ENCODE measurements at places on chromosomes 16 and 17.

DNA sequence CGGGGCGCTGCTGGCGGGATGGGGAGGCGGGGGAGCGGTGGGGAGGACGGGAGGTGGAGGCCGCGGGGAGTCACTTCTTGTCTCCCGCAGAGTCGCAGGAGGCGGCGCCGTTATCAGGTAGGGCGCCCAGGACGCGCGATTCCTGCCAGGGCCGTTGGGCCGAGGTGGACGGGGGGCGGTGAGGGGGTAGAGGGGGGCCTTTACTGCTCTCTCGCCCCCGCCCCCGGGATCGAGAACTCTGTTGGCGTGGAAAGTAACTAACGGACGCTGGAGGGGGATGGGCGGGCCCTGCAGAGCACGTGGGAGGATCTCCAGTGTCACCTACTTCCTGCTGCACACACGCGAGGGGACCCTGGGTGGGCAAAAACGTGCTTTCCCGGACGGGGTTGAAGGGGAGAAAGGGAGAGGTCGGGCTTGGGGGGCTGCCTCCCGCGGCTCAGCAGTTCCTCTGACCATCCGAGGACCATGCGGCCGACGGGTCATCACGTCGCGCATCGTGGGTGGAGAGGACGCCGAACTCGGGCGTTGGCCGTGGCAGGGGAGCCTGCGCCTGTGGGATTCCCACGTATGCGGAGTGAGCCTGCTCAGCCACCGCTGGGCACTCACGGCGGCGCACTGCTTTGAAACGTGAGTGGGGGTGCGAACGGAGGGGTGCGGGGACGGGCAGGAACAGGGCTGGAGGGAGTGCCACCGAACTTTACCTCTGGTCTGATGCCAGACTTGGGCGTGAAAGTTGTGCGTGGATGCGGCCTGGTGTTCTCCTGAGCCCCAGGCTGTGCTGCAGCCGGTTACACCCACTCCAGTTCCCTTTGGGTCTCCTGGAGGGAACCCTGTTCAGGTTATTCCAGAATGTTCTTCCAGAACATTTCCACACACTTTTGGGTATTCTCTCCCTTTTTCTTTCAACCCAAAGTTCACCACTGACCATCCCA, 569 bp downstream of the PRSS21 start:
- DNase-seq: no peak

- no peak for DNase-seq
Measured at GRCh38 chr17:78276098-78276887, 44.9 kb downstream of the TMEM235 start.

DNA sequence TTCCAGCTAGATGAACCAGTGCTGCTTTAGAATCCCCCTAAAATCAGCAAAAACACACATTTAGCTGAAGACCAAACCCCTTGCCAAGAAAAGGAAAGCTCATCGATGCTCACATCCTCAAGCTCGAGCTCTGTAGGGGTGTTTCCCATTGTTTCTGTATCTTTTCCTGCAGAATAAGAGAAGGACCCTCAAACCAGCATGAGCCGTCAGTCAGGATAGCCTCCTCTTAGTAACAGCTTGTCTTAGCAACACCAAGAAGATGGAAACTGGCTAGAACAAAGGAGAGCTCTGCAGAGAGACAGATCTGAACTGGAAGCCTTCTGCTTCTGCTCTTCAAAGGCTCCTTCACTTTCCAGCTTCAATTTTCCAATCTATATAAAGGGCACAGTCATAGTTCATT, 32.0 kb downstream of the VAT1L start:
- DNase-seq: no peak

- no peak for DNase-seq
Measured at GRCh38 chr16:70572050-70572925, 48.7 kb downstream of the SF3B3 start.

- DNase-seq: peak; percentile 77
Measured at GRCh38 chr16:11640987-11641817, 27.1 kb upstream of the SNN start.

DNA sequence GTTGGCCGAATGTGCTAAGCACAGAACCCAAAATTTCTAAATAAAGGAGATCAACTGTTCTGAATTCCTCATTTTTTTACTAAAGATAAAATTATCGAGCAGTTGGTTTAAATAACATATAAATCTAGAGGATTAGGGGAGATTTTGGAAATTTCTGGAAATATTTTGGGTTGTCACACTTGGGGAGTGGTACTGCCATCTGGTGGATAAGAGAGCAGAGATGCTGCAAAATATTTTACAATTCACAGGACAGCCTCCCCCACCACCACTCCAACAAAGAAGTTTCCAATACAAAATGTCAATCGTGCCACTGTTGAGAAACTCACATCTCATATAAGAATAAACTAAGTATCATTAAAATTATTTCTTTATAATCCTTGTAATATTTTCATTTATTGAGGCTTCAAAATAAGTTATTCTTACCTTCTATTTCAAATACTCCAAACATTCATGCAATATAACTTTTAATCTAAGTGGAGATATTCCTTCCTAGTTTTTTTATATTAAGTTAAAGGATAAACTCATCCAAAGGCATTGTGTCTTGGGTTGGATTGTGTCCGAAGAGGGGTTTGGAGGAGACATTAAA, 17.0 kb upstream of the ABCA8 start:
- peak; percentile 61 for DNase-seq

GRCh38 chr16:3147757-3148104, 12.9 kb downstream of the ZNF213 start:
- no peak for DNase-seq

- no peak for DNase-seq
Measured at GRCh38 chr17:10648381-10648780, 8.7 kb downstream of the MYH3 start.

DNA sequence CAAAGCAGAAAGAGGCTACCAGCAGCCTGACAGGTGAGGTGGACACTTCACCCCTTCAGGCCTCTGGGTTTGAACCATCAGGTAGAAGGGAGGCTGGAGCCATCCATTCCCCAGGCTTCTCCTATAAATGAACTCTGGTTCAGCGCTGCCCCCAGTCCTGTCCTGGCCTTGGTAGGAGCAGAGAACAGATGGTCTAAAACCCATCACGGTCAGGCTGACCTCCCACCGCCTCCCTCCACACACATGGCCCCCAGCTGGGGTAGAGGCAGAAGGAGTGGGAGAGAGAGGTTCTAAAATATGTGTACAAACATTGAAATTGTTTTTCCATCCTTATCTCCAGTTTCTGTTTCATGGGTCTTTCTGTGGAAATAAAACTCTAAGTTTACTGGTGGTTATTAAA, 59.7 kb upstream of the DNAJA2 start:
- no peak for DNase-seq

GRCh38 chr17:12415031-12415430, 250.7 kb upstream of the MYOCD start:
- no peak for DNase-seq

- no peak for DNase-seq
Measured at GRCh38 chr16:57614536-57614935, 13.9 kb upstream of the ADGRG1 start.

- DNase-seq: no peak
Measured at GRCh38 chr16:12061336-12062055, 85.0 kb downstream of the SNX29 start.

GRCh38 chr17:21119919-21120249, 6.9 kb upstream of the DHRS7B start:
- DNase-seq: no peak

DNA sequence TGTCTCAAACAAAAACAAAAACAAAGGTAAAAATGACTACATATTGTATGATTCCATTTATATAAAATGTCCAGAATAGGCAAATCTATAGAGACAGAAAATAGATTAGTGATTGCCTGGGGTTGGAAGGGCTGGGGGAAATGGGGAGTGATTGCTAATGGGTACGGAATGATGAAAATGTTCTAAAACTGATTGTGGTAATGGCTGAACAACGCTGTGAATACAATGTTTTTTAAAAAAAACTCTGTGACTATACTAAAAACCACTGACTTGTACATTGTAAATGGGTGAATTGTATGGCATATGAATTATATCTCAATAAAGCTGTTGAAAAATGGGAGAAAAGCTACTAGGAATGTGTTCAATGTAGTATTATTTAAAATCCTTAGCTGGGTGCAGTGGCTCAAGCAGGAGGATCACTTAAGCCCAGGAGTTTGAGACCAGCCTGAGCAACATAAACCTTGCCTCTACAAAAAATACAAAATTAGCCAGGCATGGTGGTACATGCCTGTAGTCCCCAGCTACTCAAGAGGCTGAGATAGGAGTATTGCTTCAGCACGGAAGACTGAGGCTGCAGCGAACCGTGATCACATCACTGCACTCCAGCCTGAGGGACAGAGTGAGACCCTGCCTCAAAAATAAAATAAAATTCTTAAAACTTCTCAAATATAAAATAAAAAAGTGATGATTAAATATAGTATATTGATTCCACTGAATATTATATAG, 47.9 kb downstream of the TOM1L2 start:
- DNase-seq: no peak

DNA sequence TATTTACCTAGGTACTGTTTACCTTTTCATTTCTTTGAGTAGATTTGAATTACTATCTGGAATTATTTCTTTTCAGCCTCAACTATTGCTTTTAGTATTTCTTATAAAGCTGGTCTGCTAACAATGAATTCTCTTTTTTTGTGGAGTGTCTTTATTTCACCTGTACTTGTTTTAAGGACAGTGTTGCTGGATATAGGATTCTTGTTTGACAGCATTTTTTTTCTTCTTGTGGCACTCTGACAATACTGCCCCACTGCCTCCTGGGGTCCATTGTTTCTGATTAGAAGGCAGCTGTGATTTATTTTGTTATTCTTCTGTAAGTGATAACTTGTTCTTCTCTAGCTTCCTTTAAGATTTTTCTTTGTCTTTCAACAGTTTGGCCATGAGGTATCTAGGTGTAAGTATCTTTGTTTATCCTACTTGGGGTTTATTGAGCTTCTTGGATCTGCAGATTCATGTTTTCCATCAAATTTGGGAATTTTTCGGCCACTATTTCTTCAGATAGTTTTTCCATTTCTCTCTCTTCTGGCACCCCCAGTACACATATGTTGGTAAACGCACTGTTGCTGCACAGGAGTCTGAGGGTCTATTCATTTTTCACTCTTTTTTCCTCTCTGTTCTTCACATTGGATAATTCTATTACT, 130.4 kb downstream of the AATF start:
- no peak for DNase-seq

- DNase-seq: no peak
Measured at GRCh38 chr16:283033-283805, at the start of gene PDIA2. TSS of gene PDIA2 (plus strand) at chr16:283164. CDS start at chr16:283170, 6 bp downstream.

DNA sequence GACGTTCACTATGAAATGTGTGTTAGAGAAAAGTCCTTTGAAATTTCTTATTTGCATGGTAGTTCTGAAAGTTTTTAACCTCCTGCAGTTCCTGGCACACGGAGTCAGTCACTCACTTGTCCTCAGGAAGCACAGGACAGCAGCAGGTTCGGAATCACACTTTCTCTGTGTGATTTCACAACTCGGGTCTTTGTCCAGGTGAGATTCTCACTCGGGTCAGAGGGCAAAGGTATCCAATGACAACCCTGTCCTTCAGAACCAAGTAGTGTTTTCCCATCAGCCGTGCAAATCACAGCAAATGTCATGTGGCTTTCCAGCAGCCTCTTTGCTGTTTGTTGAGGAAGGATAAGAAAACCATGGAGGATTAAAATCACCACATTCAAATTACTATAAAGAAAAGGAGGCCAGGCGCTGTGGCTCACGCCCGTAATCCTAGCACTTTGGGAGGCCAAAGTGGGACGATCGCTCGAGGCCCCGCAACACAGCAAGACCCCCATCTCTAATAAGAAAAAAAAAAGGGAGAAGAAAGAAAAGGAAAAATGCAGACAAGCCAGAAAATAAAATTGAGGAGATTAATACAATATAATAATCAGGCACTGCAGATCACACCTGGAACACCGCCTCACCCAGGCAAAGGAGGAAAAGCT, 22.0 kb downstream of the ADCY9 start:
- no peak for DNase-seq

DNA sequence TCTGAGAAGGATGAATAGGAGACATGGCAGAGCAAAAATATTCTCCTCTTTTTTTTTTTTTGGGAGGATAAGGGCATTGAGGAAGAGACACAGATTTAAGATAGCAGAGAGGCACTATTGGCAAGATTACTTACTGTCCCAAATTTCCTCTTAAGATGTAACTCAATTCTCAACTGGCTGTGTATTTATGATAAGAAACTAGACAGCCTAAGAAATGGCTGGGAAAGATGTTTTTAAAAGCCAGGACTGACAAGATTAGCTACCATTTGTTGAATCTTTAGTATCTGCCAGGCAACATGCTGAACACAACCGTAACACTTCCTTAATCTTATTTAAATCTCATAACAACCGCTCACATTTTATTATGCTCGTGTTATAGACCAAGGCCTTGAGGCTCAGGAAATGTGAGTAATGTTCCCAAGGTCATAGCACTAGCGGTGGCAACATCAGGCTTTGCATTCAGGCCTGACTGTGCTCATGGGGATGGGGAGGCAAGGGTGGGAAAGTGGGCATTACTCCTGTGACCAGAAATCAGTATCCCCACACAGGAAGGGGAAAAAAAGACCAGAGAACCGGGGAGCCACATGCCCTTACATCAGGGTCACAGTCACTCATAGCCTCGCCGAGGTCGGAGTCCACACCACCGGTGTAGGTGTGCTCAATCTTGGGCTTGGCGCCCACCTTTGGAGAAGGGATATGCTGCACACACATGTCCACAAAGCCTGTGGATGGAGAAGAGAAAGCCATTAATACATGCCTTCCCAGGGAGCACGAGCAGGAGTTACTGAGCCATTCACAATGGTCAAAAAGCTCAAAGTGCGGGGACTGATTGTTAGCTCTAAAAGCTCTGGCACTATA, 15.6 kb downstream of the HIGD1B start:
- no peak for DNase-seq

GRCh38 chr16:70590722-70591415, 55.5 kb upstream of the IL34 start:
- DNase-seq: no peak

DNA sequence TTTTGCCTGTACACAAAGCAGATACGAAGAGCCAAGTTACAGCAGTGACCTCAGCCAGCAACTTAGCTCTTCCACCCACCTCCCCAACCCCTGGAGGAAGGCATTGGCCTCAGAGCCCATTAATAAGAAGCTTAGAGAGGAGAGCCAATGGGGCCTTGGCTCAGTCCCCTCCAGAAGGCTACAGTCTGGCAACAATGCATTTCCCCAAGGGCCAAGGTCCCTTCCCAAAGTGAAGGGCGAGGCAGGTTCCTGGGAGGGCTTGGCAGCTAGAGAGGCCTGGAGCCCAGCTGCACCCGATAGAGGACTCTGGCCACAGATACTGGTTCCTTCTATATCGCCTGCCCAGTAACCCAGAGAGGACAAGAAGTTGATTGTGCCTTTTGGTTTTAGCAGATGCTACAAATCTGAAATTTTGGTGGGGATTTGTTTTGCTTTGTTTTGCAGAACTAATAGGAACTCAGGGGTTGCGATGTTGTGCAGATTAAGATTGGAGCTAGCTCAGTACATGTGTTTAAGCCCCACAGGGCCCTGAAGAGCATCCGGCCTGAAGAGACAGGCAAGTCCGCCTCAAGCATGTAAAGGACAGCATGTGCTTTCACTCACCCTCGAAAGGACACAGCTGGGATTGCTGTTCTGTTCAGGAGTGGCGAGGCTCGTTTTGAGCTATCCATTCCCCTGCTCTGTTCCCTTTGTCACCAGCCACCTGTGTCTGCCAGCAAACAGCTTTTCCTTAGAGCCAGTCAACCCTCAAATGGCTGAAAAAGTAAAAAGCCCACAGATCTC, 12.0 kb upstream of the PNPO start:
- DNase-seq: no peak

- no peak for DNase-seq
Measured at GRCh38 chr17:38451840-38452529, 23.7 kb downstream of the ARHGAP23 start.

- DNase-seq: no peak
Measured at GRCh38 chr17:43545383-43545632, 832 bp downstream of the ETV4 start.

- DNase-seq: no peak
Measured at GRCh38 chr17:56599088-56599487, 5.6 kb downstream of the NOG start.

- peak; percentile 89 for DNase-seq
Measured at GRCh38 chr16:3157229-3158025, 22.6 kb downstream of the ZNF213 start.
